ENCODE measurements at places on chromosomes 1 and 21.
A peak's percentile ranks its signal among the peaks of the same experiment; 100 is the strongest.

- H3K27me3 ChIP-seq = no peaks in the 10 kb centered on the region
- DNase-seq = peak; percentile 29
- peaks cover 2% of the 10 kb centered on the region for H3K4me1 ChIP-seq
Measured at GRCh38 chr21:24895885-24896734, 711.2 kb downstream of the MRPL39 start.

DNA sequence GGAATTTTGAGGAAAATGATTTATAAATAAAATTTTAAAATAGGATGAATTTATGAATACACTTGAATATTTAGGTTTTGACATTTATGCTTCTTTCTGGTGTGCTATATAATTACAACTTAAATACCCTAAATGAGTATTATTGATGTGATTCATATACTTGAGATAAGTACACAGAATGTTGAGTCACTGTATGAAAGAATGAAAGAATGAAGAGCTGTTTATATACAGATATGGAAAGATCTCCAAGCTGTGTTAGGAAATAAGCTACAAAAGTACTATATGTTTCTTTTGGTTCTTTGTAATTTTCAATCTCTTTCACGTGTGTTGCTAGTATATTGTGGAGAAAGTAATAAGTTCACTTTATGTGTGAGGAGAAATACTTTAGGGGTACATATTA lies 147.2 kb downstream of the RASAL2 start:
- no peaks in the 10 kb centered on the region for H3K36me3 ChIP-seq
- no peaks in the 10 kb centered on the region for H3K4me1 ChIP-seq
- H3K4me3 ChIP-seq = no peak overlapping the region
- no peak overlapping the region for H3K27ac ChIP-seq
- DNase-seq = no peak

GRCh38 chr1:15339570-15339969 lies 70.1 kb upstream of the EFHD2 start:
- no peaks in the 10 kb centered on the region for H3K4me1 ChIP-seq
- H3K27ac ChIP-seq = no peak overlapping the region
- DNase-seq = no peak

GRCh38 chr1:83034851-83035250 lies 964.1 kb downstream of the TTLL7 start:
- no peak for DNase-seq
- H3K27ac ChIP-seq = no peak overlapping the region
- peaks cover 2% of the 10 kb centered on the region for H3K36me3 ChIP-seq
- H3K4me3 ChIP-seq = no peak overlapping the region
- H3K4me1 ChIP-seq = no peaks in the 10 kb centered on the region

DNA sequence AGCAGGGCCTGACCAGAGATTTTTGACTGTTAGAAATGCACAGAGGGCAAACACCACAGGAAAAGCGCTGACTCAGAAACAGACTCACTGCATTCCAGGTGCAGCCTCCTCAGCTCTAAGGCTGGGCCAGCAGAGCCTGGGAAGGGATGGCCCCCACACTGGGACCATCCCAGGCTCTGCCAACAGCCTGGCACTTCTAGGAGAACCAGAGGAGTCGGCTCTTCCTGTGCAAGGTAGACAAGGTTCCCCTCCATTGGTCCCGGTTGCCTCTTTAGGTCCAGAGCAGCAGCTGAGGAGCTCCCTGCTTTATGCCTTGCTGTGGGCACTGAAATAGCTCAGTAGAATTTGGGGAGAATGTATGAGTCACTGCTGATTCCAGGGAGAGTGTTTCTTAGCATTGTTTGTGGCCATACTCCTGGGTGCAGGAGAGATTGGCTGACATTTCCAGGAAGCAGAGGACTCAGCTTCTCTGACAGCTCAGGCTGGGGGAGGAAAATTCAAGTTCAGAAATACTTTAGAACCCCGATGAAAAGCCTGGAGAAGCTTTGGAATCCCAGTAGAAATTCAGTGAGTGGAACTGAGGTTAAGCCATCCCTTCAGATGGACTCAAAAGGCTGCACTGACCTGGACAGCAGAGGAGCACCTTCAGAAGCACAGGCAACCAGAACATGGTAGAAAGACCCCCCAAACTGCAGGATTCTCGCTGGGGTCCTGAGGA lies 19.7 kb downstream of the PRAMEF1 start:
- H3K27me3 ChIP-seq = no peaks in the 10 kb centered on the region
- no peaks in the 10 kb centered on the region for H3K36me3 ChIP-seq
- H3K4me1 ChIP-seq = no peaks in the 10 kb centered on the region
- no peak overlapping the region for H3K27ac ChIP-seq
- no peak overlapping the region for H3K4me3 ChIP-seq
- no peak for DNase-seq
